Bronchial smooth muscle cell (primary cell): ENCODE measurements at places on chromosomes 16 and 17. TPM values are rescaled to one million over a fixed set of nuclear protein-coding genes. Genes with fewer than 3 reads are reported as not detected.

CBX2 gene
- 0.32 and 1.2 TPM in 2 replicates for total RNA-seq

NLRC3 gene
- under 0.01 TPM in 2 replicates for total RNA-seq

TPSD1 gene
- total RNA-seq = not detected in 2 replicates

MAPT gene
- total RNA-seq = 0.32 and 0.60 TPM in 2 replicates

SNAI3 gene
- total RNA-seq = under 0.01 TPM in 1 of 2 replicates, not detected in the other

CD300E gene
- total RNA-seq = not detected in 2 replicates

WNT9B gene
- total RNA-seq = 0.32 TPM in 1 of 2 replicates, not detected in the other

ABCA6 gene
- total RNA-seq = 31.7 and 55.2 TPM in 2 replicates

HEATR9 gene
- total RNA-seq = not detected in 2 replicates

NPIPB6 gene
- 0.47 and 0.94 TPM in 2 replicates for total RNA-seq

KRT32 gene
- total RNA-seq = 0.16 TPM in 1 of 2 replicates, not detected in the other

CLEC16A gene
- 18.8 and 29.1 TPM in 2 replicates for total RNA-seq

IRX6 gene
- total RNA-seq = not detected in 2 replicates

C1QTNF1 gene
- 4.7 and 5.4 TPM in 2 replicates for total RNA-seq
